C1 segment of cervical spinal cord (tissue), 14 donors: ENCODE measurements at places on chromosomes 6 and 20.

- DNase-seq: no peak
These were observed 56.5 kb upstream of the TENT5A start for GRCh38 chr6:81808851-81809570.

DNA sequence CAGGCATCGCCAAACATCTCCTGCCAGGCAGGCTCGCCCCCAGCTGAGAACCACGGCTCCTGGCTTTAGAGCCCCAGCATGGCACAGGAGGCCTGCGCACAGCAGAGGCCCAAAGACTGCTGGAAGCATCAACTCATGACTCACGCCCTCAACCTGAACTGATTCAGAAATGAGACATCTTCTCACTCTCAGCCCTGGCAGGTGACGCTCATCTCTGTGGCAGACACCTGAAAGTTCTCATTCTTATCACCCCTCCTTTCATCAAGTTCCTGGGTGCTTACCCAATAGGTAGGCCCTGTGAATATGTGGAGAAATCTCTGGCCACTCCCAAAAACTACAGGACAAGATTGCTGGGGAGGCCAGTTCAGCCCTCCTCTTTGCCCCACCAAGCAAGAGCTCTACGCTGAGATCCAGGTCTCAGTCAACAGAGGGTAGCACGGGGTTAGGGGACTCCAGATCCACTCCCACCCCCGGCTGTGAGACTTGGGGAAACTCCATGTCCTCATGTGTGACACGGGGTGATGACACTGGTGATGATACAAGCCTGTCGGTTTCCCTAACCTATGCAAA, 11.3 kb downstream of the NFATC2 start:
- DNase-seq: no peak

DNA sequence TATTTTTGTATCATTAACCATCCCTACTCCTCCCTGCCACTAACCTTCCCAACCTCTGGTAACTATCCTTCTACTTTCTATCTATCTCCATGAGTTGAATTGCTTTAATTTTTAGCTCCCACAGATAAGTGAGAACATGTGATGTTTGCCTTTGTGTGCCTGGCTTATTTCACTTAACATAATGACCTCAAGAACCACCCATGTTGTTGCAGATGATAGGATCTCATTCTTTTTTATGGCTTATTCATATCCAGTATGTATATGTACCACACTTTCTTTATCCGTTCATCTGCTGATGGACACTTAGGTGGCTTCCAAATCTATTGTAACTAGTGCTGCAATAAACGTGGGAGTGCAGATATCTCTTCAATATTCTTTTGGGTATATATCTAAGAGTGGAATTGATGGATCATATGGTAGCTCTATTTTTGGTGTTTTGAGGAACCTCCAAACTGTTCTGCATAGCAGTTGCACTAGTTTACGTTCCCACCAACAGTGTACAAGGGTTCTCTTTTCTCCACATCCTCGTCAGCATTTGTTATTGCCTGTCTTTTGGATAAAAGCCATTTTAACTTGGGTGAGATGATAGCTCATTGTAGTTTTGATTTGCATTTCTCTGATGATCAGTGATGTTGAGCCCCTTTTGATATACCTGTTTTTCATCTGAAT, 201.4 kb downstream of the ARHGAP18 start:
- DNase-seq: no peak

GRCh38 chr6:41767112-41767833, 12.4 kb downstream of the FRS3 start:
- DNase-seq: no peak

GRCh38 chr6:157825243-157825904, 2.3 kb downstream of the SNX9 start:
- no peak for DNase-seq

DNA sequence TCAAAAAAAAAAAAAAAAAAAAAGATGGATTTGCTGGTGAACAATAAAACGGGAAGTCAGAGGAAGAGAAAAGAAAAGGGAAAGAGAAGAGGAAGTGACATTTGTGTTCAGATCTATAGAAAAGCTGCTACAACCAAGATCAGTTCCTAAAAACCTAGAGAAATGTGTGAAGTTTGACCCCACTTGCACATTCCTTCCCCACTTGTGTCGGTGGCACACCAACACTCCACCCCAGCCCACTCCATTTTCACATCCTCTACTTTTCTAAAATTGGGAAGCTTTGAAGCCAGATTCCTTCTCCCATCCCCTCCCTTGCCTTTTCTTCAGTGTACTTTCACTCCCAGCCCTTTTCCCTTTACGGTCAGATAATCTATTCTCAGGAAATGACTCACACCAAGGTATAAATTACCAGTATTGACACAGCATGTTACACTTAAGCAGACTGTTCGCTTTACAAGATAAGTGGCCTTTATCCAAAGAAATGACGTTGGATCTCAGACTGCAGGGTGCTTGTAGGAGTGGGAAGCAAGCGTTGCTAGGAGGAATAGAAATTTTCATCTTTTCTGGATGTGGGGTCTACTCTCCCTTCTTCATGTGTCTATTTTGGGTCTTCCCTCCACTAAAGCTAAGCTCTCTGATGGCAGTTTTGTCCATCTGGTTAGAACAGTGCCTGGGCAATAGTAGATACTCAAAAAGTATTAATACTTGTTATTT, 92.5 kb upstream of the ADGRF1 start:
- no peak for DNase-seq

GRCh38 chr20:1887756-1888155, 7.5 kb upstream of the SIRPA start:
- no peak for DNase-seq

- peak; percentile 54 for DNase-seq
These were observed 19.3 kb upstream of the NEDD9 start for GRCh38 chr6:11251553-11252360.

DNA sequence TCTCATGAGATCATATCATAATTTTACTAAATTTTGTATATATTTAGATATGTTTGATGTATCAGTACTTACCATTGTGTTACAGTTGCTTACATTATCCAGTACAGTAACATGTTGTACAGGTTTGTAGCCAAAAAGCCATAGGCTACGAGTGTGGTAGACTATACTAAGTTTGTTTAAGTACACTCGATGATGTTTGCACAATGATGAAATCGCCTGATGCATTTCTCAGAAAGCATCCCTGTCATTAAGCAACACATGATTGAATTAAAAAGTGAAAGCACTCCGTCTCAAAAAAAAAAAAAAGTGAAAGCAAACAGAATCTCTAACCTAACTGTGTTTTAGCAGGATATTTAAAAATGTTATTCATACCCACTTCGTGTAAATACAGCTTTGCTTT, 104.9 kb upstream of the TFAP2D start:
- no peak for DNase-seq

- no peak for DNase-seq
These were observed 1.8 kb downstream of the ALDH8A1 start for GRCh38 chr6:134948142-134948541.

DNA sequence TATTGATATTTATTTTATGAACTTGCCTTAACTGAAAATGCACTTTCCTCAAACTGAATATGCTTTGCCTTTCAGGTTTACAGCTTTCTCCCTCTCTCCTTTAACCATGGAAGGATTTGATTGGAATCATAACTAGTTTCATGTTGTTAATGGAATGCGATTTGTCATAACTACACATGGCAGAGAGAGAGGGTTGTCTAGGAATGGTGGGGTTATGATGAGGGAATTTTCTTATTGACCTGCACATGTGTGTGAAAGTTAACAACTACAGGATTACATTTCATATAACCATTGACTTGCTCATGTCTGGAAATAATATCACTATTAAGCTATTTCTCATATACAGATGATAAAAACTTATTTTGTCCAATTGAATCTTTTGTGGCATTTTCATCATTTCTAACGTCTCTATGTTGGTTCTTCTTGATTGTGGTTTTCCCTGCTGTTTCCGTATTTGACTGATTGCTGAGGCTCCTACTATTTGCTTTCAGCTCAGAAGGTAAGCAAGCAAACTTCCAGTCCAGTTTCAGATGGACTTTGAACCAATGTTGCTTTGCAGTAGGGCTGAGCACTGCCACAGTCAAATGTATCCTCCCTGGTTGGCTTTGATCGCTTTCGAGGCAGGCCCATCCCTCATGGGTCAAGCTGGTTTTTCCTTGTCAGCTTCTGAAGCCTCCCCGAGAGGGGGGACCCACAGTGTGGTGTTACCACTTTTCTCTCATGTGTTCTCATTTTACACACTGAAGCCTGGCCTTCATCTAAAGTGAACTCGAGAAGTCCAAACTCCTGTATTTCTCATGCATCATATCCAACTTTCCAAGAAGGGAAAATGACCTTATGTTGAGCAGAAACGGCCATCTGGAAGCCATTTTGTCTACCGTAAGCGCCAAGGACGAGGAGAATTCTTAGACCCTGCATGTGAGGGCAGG, 7.6 kb upstream of the CCN2 start:
- no peak for DNase-seq

GRCh38 chr6:163243083-163243482, 171.4 kb upstream of the QKI start:
- peak; percentile 83 for DNase-seq

GRCh38 chr6:1526398-1527072, 83.2 kb upstream of the FOXC1 start:
- no peak for DNase-seq

- DNase-seq: no peak
These were observed 1.6 kb downstream of the CPNE5 start for GRCh38 chr6:36837686-36838085.

GRCh38 chr20:47306755-47307370, 49.6 kb downstream of the ZMYND8 start:
- no peak for DNase-seq

- DNase-seq: no peak
These were observed 12.0 kb upstream of the TFAP2A start for GRCh38 chr6:10426781-10427279.

DNA sequence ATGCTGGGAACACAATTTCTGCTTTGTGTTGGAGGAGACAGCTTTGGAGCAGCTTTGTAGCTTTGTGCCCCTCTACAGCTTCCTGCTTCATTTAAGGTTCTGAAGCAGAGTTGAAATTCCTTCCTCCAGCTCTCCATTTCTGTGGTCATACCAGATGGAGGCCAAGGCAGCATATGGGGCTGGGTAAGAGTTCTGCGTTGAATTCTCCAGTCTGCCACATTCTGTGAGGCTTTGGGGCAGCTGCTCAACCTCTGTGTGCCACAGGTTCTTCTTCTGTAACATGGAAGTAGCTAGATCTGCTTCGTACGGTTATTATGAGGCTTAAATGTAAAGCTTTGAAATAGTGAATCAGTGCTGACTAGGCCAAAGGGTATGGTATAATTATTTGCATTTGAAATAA, 2.9 kb upstream of the TRIM26 start:
- no peak for DNase-seq

GRCh38 chr6:3454273-3455010, 2.4 kb downstream of the SLC22A23 start:
- DNase-seq: no peak

DNA sequence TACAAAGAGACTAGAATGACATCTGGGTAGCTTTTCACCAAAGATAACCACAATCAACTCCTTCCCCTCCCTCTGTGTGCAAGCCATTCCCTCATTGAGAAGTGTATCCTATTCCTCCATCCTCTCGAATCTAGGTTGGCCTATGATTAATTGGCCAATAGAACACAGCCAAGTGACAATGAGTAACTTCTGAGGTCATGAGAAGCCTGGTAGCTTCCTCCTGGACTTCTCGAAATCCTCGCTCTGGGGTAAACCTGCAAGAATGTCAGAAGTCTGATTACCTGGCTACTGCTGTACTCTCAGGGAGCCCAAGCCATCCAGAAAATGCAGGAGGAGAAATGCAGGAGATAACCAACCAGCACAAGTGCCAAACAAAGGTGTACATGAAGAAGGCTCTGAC, 13.1 kb downstream of the ARHGAP18 start:
- no peak for DNase-seq

DNA sequence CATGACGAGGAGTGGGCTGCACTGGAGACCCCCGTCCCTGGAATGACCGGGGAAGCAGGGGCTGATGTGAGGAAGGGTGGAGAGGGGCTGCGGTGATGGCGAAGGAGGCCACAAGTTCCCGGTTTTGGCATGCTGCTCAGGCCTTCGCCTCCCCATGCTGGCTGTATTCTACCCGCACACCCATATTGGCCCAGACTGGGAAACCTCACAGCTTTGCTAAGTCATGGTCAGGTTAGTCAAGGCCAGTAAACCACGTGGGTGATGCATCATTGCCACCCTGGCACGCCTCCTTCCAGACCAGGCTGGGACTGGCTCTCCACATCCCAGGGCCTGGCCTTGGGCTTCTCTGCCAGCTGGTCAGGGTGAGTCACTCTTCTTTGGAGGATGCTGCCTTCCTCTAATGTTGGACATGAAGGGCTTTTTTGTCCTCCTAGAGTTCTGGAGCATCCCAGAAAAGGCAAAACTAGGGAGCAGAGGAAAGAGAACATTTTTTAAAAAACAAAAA, 53.8 kb downstream of the PCNA start:
- peak; percentile 3 for DNase-seq
